ENCODE measurements at places on chromosomes 3 and 15.

DNA sequence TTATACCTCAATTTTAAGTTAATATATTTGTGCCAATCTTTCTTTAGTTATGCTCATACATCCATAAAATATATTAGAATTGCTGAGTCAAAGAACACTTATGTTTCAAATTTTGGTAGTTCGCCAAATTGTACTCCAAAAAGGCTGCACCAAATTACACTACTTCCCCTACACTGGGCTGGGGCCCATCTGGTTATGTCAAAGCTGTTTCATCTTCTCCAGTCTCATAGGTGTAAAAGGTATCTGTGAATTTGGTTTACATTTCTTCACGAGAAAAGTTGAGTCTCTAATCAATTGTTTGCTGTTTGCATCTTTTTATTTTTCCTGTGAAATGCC is 706 bp downstream of the FSIP1 start:
- no peak for DNase-seq

- peak; percentile 80 for DNase-seq
Observed at GRCh38 chr15:67945951-67946700, 106.3 kb upstream of the RNU6-1 start.

DNA sequence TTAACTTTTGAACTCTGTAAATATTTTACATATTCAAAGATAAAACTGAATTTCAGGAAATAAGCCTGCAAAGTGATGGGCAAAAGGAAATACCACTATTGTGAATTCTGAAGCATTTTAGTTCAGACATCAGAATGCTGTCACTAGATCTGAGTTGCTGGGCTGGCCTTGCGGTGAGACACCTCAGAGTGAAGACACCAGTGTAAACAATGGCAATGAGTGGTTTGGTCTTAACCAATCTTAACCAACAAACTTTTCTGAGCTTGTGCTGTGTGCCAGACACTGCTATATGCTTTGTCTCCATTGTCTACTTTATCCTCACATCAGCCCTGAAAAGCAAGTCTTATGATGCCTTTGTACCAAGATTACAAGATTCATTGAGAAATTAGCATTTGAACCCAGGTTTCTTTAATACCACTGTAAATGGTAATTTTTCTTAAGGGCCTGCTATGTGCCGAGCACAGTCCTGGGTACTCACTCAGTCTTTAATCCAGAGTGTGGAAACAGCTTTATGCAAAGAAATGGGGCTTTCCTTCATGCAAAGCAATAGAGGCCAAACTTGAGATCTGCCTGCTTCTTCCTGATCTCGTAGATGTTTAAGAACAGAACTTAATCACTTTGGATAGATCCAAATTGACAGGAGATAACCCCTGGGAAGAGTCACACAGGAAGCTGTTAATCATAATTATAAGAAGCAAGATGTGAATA is 55.0 kb downstream of the TMEM39A start:
- no peak for DNase-seq

DNA sequence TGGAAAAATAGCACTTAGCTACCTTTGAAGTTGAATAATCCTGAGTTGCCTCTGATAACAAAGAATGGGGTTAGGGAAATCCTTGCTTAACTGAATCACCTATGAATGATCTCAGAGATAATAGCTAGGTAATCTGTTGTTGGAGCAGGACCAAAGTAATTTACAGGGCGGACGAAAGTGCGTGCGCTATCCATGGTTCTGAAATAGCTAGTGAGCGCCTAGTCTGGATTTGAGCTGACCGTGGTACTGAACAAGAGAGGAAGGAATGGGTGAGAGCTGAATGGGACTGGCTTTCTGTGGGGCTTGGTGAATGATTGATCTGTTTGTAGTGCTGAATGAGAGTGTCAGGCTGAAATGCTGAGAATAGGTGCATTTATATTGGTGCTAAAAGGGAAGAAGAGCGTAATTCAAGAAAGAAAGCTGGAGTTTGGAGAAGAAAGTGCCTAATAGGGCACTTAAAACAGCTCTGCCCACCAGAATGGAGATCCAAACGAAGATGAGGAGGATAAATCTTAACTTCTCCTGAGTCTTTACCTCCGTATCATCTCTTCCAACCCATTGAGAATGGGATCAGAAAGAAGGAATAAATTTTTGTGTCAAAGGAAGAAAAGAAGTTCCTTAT is 10.1 kb downstream of the SCN10A start:
- DNase-seq = peak; percentile 56

DNA sequence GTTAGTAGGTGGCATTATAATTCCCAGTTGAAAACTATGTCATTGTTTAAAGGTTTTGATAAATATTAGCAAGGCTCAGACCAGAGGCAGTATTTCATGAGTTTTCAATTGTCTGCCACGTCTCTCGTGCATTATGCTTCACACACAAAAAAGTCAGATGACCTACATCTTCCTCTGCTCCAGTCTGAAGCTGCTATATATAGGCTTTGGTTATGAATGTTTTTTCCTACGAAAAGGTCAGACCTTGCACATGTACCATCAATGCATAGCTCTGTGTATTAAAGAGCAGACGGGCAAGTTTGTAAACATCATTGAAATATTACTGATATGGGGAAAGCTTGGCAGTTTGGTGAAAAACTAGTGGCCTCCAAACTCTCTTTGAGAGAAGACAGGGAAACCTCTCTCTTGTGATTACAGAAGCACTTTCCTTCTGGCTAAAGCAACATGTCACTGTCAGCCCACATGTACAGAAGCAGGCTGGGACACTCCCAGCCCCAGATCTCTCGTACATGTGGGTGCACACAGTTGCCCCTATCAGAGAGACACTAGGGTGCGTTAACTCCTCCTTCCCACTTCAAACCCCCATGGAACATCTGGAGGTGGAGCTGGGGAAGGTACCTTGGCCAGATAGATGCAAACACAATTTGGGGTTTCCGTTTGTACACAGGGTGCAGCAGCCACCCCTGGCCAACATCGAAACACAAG is 184.0 kb upstream of the BCL6 start:
- no peak for DNase-seq

DNA sequence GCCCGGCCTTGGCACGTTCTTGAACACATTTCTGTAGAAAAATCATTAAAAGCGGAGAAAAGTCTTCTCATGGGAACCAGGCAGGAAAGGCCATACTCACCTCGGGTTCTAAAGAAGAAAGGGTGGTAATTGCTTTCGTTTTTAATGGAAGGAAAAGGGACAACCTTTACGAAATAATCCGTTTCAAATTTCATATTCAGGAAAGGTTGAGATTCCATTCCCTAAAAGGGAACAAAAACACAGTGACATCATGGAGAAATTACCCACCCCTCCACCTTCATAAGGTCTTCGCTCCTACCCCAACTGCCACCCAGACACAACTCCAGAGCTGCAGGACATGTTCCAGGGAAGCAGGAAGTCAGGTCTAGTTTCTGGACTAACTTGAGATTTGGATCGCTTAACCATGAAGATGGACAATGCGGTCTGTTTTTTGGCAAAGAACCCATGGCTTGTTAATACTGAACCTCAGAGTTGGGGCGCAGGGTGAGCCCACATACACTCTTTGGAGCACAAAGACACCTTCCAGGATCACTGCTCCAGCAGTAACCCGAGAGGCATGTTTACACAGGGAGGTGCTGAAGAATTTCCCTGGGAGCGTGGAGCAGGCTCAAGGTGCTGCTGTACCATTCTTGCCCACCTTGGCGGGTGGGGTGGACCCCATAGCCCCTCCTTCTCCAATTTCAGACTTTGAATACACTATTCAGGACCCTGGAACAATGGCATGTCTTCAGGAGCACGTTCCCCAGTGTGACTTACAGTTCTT is 49.2 kb downstream of the SPATA12 start:
- peak; percentile 37 for DNase-seq

Data from bronchial epithelial cell (primary cell).